ENCODE measurements at places on chromosomes 5 and 9.

- peak; percentile 17 for DNase-seq
Measured at GRCh38 chr5:150399524-150400211, 13.0 kb downstream of the CD74 start.

DNA sequence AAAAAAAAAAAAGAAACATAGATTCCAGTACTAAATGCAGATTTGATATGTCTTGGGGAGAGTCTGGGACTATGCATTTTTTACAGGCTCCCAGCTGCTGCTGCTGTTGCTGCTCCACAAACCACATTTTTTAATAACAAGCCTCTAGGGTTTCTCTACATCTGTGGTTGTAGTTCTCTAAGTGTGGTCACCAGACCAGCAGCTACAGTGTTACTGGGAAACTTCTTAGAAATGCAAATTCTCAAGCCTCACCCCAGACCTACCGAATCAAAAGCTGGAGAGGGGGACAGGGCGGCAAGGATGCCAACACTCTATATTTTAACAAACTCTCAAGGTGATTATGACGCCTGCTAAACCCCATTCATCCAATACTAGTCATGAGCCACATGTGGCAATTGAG lies 293.4 kb upstream of the PTGER4 start:
- peak; percentile 41 for DNase-seq

DNA sequence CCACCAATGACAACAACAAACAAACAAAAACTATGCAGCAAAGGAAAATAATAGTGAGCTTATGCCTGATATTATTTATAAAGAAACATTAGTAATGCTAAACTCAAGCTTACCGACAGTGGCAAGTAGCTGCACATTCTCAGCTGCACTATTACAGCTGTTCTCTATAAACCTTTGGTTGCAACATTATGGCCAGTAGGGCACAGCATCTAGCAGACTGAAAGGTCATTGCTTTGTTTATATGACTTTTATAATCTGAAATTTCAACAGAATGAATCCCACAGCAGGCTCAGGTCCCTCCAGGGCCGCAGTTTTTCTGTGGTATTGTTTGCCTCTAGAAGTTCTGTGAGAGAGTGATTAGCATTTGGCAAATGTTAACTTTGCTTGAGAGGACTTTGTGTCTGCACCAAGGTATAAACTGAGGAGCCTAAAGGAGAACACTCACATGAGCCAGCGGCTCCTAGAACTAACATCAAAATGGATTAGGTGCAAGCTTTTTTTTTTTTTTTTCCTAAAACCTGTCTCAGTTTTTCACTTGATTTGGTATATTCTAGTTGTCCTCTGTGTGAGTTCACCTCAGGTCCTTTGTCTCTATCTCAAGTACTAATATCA lies 58.3 kb downstream of the IZUMO3 start:
- DNase-seq, result no peak

- DNase-seq, result no peak
Measured at GRCh38 chr9:129580211-129580915, 40.5 kb downstream of the C9orf50 start.

DNA sequence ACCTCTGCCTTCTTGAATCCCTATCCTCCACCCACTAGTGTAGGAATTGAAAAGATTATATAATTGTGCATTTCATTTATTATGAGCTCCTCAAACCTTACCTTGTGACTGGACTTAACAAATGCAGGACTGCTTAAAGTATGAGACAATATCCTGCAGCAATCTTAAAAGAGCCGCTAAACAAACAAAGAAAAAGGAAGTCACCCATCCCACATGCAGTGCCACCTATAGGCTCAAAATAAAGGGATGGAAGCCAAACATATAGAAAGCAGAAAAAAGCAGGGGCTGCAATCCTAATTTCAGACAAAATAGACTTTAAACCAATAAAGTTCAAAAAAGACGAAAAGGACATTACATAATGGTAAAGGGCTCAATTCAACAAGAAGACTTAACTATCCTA lies 8.7 kb downstream of the PCAT7 start:
- DNase-seq, result no peak

DNA sequence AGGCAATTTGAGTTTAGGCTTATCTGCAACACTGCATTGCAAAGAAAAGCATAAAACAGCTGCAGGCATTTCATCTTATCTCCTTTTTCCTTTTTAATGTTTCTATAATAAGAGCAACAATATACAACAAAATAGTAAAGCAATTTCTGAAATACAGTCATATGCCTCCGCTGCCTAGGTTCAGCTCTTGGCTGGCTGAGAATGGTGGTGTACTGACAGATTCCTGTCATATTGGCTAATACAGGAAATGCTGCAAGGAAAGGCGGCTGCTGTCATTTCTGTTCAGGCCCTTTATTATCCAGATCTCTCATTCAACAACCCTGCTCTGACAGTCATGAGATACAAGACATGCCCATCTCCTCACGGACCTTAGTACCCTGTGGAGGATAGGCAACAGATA lies 677.0 kb downstream of the TAF11L14 start:
- no peak for DNase-seq

DNA sequence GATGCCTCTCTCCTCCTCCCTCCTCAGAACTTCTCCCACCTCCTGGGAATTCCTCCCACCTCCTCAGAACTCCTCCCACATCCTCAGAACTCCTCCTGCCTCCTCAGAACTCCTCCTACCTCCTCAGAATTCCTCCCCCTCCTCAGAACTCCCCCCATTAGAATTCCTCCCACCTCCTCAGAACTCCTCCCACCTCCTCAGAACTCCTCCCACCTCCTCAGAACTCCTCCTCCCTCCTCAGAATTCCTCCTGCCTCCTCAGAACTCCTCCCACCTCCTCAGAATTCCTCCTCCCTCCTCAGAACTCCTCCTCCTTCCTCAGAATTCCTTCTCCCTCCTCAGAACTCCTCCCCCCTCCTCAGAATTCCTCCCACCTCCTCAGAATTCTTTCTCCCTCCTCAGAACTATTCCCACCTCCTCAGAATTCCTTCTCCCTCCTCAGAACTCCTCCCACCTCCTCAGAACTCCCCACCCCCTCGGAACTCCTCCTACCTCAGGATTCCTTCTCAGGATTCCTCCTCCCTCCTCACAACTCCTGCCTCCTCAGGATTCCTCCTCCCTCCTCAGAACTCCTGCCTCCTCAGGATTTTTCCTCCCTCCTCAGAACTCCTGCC lies 23.9 kb downstream of the SLC46A2 start:
- DNase-seq, result peak; percentile 86

DNA sequence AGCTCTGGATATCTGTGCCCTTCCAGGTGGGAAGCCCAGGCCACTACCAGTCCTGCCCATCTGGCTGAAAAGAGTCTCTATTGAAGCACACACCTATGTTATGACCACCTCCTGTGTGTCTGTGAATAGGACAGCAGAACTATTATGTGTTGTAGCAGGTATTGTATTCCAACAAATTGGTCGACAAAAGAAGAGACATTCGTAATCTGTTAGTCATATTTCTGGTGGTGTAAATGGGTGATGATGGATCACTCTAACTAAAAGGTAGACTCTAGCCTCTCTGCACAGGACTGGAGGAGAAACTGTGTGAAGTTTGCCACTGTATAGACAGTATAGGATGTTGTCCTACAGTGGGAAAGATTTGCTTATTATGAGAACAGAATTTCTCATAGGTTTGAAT lies 416.1 kb downstream of the TMEM38B start:
- no peak for DNase-seq

DNA sequence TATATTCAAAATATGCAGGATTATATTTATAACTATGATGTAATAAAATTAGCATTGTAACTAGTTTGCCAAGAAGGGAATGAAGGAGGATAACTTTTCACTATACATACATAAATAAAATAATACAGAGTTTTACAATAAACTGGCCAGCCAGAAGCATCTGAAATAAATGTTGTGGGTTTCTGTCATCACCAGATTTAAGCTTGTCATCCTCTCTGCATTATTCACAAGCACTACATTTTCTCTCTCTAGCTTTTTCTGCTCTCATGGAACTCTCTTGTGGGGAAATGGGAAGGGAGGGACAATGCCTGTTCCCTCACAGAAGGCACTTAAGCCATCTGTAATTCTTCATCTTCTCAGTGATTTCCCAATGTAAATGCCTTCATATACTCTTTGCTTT lies 626.8 kb downstream of the SEMA5A start:
- peak; percentile 11 for DNase-seq

DNA sequence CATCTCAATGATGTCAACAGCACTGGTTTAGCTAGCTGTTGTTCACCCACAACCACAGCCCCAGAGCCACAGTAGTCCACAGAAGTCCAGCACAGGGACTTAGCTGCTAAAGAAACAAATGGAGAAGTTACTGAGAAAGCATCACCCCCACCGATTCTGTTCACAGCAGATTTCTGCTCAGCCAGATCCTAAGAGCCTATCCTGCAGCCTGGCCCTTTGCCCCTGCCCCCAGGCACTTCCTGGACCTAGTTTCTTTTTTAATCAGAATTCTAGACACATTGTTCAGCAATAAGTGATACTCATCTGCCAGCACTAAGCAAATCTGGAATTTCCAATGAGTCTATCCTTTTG lies 7.4 kb downstream of the B4GALT1 start:
- peak; percentile 77 for DNase-seq

DNA sequence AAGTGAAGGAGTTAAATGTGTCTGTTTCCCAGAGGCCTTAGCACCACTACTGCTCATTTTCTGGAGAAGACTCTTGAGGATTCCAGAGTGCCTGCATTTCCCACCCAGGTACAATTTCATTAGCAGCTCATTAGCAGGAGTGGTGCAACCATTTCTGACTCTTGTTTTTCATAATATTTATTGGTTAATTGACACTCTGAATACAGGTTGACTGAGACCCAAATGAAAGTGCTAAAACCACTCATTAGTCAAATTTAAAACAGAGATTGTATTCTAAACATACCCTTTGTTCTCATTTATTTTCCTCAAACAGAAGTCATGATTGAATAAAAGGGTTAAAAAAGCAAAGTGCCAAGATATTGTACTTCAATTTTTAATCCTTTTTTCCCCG lies 134.5 kb downstream of the SIL1 start:
- DNase-seq, result no peak

DNA sequence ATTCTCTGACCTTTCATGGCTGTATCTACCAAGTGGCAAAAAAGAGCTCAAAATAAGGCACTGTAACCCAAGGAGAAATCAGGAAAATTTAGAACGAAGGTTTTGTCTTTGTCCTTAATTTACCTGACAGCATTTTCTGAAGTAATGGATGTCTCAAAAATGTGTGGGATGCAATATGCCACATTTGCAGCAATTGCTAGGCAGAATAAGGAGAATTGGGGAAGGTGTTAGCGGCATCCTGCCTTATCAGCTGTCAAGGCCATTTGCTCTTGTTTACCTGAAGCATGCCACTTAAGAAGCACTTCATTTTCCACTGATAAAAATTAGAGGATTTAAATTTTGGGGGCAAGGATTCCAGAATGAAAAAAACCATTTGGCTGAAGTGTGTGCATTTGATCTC lies 39.0 kb downstream of the PDE8B start:
- no peak for DNase-seq

Measured in fibroblast of skin of back (primary cell).